T-helper 9 cell (primary cell): ENCODE measurements at places on chromosomes 5 and 9.

DNA sequence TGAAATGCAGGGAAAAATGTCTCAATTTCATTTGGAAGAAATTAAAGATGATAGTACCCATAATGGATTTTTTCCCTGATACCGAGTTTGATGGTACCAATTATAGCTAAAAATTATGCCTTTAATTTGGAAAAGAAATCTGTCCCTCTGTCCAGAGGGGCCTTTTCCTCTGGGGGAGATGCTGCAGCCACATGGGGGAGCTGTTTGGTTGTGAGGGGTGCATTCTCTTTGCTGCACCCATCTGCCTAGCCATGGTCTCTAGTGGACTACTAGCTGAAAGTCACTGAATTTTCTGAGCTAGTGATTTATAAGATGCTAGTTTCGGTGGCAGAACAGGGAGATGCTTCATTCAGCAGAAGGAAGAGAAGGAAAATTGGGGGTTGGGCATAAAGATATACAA lies 9.6 kb downstream of the SEC61B start:
- DNase-seq = no peak

DNA sequence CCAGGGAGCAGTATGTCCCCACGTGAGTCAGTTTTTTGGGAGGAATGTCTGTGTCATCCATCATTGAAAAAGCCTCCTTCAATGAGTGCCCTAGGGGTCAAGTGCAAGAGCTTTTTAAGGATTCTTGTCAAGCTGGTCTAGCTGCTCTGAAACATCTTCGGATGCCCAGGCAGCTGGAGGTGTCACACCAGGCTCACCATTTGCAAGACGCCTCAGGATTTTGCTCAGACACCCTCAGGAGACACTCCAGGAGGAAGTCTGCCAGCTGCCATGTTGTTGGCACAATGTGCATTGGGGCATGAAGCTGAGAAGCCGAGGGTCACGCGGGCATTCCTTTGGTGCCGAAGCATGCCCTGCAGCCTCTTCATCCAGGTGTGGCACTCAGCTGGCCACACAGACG lies 111.1 kb upstream of the S1PR3 start:
- no peak for DNase-seq

GRCh38 chr5:38528162-38528703 lies 28.2 kb downstream of the LIFR start:
- DNase-seq = no peak

GRCh38 chr9:40927851-40928802 lies 200.4 kb downstream of the FOXD4L6 start:
- no peak for DNase-seq

GRCh38 chr5:154901276-154901675 lies 36.7 kb downstream of the GEMIN5 start:
- DNase-seq = no peak

DNA sequence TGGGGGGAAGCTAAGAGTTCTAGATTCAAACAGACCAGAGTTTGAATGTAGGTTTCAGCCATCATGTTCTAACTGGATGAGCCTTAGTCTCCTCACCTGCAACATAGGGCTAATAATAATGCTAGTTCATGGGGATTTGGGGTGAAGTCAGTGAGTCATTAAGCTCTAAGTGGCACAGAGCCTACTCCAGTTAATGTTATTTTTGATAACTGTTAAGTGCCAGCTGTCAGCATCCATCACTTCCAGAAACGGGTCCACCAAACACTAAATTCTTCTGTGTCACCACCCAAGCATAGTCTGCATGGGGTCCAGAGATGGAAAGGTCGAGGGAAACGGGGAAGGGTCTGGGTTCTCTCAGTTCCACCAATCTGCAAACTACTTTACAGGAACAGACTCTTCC lies 1.8 kb upstream of the TSC1 start:
- DNase-seq = no peak

GRCh38 chr5:105754056-105754455 lies 1916.7 kb downstream of the EFNA5 start:
- DNase-seq = no peak

GRCh38 chr9:75197561-75197960 lies 109.2 kb downstream of the OSTF1 start:
- DNase-seq = no peak

DNA sequence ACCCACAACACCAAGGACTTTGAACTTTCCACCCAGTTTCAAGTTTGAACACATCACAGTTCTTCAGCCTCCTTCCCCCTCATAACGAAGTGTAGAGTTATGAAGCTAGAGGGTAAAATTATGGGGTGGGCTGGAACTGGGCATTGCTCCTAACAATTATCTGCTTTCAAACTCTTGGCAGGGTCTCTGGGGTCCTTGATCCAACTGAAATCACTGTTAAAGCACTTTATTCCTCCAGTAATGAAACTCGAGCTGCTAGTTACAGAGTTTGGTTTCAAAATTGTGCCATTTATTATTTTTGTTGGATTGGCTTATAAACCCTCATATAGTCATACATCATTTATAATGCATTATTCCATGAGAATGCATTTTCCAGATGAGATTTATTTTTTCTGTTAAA lies 158.5 kb downstream of the RGS3 start:
- DNase-seq = no peak

GRCh38 chr5:34061993-34062392 lies 19.0 kb upstream of the C1QTNF3 start:
- no peak for DNase-seq

DNA sequence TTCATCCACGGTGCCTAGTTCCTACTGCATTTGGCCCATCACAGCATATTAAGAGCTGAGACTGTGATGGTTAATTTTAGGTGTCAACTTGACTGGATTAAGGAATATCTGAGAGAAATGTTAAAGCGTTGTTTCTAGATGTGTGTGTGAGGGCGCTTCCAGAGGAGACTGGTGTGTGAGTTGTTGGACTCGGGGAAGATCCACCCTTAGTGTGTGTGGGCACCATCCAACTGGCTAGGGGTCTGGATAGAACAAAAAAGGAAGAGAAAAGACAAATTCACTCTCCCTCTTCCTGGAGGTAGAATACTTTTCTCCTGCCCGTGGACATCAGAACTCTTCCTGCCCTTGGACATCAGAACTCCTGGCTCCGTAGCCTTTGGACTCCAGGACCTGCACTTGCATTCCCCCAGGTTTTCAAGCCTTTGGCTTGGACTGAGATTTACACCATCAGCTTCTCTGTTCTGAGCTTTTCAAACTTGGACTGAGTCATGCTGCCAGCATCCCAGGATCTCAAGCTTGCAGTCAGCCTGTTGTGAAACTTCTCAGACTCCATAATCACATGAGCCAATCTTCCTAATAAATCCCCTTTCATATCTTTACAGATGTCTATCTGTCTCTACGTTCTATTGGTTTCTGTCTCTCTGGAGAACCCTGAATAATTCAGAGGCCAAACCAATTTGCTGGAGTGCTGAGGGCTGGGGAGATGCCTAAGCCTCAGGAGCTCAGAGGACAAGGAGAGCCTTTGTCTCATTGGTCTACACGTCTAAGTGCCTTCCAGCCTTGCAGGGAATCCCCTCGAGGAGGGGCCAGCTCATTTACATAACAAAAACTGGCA lies 164.5 kb downstream of the DCP2 start:
- DNase-seq = no peak

DNA sequence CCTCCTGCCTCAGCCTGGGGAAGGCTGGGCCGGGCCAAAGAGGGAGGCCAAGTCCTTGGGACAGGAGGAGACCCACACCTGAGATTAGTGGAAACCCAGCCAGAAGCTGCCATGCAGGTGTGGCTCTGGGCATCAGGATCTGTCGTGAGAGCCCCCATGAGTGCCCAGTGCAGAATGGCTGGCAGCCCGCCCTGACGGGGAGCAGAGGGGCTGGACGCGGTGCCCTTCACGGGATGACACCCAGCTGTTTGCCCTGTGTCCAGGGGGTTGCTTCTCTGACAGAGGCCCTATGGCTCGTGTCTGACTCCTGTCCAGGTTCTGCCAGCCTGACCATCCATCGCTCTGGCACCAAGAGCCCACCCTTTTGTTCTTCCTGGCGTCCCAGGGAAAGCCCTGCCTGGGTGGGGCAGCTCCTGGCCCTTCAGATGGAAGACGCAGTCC lies 8.5 kb downstream of the DIPK1B start:
- DNase-seq = no peak
